ENCODE measurements at places on chromosomes 11 and 22.

DNA sequence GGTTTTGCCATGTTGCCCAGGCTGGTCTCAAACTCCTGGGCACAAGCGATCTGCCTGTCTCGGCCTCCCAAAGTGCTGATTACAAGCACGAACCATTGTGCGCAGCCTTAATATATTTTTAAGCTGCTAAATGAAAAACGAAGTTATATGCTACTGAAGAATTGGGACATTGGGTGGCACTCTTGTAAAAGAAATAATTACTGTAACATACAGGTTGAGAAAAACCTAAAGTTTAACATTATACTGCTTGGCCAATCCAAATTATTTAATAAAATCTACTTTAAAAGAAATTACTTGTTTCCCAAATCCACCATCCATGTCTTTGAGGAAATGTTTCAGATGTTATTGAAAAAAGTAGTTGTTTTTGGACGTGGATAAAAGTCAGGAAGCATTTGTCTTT, 37.9 kb upstream of the ARHGAP32 start:
- DNase-seq: no peak

- DNase-seq: no peak
Measured at GRCh38 chr11:1782831-1783724, 19.4 kb upstream of the CTSD start.

- no peak for DNase-seq
Measured at GRCh38 chr11:112163875-112164685, at the start of gene IL18. TSS of gene IL18 (minus strand) at chr11:112164094. CDS start at chr11:112155053, 9,041 bp downstream.

GRCh38 chr11:16001899-16002426, 354.4 kb downstream of the SOX6 start:
- DNase-seq: peak; percentile 3

GRCh38 chr11:10461276-10461790, 6.3 kb downstream of the AMPD3 start:
- DNase-seq: no peak

DNA sequence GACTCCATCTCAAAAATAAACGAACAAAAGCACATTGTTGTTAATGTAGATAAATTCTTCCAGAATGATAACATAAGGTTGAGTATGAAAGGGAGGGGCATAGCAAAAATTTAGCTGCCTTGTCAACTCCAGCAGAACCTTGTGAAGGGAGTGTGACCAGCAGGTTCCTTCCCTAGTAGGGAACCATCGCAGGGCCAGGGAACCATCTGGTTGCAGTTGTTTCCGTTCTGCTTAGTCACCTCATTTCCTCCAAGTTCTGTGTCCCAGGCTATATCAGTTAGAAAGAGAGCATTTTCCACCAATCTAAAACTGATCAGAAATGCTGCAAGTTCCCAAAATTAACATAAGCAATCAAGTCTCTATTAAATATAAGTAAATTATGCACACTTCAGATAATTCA, 126.7 kb upstream of the BLID start:
- no peak for DNase-seq

DNA sequence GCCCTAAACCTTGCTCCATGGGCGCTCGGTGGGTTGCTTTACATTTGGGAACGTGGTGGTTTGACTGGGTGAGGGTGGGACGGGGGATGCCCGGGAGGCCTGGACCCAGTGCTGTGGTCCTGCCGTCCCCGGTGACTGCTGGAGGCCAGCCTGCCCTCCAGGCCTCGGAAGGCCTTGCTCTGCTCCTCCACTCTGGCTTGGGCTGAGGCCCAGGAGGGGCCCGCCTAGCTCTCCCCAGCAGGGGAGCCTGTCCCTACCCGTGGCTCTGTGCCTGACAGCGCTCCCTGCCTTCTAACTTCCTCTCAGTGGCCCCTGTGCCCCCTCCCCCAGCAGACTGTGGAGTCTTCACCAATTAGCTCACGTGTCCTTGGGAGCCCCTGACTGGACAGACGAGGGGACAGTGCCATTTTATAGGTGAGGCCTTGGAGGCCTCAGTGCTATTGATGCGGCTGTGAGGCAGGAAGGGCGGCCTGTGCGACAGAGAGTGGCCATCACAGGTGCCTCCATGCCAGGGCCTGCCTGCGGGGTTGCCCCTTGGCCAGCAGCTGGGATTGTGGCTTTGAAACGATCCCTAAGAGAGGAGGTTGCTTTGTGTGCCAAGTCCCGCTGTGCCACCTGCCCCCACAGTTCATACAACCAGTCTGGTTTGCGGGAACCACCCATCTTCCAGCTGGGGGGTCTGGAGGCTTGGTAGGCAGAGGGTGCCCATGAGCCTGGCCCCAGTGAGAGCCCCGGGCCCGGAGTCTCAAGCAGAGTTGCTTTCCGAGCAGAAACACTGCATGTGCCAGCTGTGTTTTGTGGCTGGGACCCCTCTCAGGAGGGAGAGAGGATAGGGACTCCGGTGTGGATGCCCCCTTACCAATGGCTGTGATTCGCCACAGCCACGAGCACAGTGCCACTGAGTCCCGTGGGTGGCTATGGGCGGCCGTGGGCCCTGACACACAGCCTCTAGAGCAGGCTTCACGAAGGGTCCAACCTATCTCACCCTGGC, 17.7 kb downstream of the TPCN2 start:
- DNase-seq: no peak
